ENCODE measurements at places on chromosomes 11 and 22. TPM values are rescaled to one million over a fixed set of nuclear protein-coding genes. Genes with fewer than 3 reads are reported as not detected.

- no peak for DNase-seq
These were observed 53.3 kb downstream of the FAT3 start for GRCh38 chr11:92277871-92278270.

DNA sequence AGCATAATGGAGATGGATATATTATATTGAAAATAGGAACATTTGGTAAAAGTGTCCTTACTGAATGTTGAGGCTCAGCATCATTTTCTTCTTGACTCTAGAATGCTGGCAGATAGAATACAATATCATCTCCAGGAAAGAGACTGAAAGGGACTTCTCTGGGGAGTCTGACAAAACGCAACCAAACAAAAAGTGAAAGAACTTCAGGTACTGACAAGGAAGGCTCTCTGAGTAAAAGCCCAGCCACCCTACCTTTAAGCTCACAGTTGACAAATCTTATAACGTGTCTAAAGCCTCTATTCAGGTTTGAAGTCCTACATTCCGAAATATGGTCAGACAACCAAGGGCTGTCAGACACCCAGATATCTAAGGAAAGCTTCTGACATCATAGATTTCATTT lies 590.8 kb downstream of the SOX6 start:
- DNase-seq: no peak

- no peak for DNase-seq
These were observed 42.2 kb upstream of the FAM181B start for GRCh38 chr11:82775736-82776346.

DNA sequence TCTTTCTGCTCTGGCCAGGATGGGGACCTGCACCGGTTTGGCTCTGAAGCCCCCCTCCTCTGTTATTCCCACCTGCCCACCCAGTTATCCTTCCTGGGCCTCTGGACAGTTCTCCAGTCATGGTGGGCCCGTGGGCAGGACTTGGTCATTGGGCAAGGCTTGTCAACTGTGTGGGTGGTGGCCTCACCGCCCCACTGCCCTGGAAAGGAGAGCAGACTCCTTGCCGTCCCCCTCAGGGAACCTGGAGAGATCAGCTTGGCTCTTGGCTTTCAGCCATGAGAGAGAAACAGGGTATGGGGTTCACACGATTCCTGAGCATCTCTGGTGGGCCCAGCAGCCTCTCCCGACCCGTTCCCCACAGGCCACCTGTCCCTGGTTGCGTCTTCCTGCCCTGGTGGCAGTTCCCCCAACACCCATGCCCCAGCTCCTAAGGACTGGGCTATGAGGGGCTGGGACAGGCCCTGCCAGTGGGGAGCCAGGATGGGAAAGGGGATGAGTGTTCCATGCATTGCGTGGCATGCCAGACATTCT lies 92.3 kb downstream of the MORC2 start:
- peak; percentile 49 for DNase-seq

- DNase-seq: no peak
These were observed 207.5 kb downstream of the PGR start for GRCh38 chr11:100922121-100922520.

DNA sequence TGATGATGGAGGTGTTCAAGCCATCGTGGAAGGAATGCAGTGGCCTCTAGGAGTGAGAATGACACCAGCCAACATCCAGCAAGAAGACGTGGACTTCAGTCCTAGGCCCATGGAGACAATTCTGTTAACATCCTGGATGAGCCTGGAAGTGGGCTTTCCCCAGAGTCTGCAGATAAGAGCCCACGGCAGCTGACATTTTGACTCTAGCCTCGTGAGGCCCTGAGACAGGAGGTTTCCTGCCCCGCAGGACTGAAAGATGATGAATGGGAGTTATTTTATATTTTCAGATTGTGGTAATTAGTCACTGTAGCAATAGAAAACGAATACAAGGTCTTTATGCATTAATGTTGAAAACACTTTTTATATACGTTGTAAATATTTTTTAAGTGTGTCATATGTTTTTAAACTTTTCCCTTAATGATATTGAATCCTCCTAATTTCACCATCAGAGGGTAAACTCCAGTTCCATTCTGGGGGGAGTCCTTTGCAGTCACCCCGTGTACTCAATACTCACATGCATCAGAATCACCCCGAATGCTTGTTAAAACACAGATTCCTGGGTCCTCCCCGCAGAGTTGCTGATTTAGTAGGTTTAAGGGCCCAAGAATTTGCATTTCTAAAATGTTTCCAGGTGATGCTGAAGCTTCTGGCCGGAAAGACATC lies 570 bp upstream of the TPCN2 start:
- no peak for DNase-seq

GRCh38 chr11:65183201-65183891 lies 1.6 kb downstream of the CAPN1 start:
- no peak for DNase-seq

GRCh38 chr22:50326225-50326955 lies 422 bp downstream of the DENND6B start:
- no peak for DNase-seq

- no peak for DNase-seq
These were observed 12.5 kb upstream of the EXPH5 start for GRCh38 chr11:108606070-108606469.

GRCh38 chr11:27558401-27558800 lies 51.8 kb upstream of the LIN7C start:
- DNase-seq: no peak

GRCh38 chr11:112697391-112698178 lies 263.6 kb upstream of the NCAM1 start:
- no peak for DNase-seq

GRCh38 chr11:16846305-16846704 lies 107.9 kb downstream of the C11orf58 start:
- DNase-seq: no peak

GRCh38 chr11:46248289-46249102 lies 29.0 kb upstream of the CREB3L1 start:
- DNase-seq: no peak

DNA sequence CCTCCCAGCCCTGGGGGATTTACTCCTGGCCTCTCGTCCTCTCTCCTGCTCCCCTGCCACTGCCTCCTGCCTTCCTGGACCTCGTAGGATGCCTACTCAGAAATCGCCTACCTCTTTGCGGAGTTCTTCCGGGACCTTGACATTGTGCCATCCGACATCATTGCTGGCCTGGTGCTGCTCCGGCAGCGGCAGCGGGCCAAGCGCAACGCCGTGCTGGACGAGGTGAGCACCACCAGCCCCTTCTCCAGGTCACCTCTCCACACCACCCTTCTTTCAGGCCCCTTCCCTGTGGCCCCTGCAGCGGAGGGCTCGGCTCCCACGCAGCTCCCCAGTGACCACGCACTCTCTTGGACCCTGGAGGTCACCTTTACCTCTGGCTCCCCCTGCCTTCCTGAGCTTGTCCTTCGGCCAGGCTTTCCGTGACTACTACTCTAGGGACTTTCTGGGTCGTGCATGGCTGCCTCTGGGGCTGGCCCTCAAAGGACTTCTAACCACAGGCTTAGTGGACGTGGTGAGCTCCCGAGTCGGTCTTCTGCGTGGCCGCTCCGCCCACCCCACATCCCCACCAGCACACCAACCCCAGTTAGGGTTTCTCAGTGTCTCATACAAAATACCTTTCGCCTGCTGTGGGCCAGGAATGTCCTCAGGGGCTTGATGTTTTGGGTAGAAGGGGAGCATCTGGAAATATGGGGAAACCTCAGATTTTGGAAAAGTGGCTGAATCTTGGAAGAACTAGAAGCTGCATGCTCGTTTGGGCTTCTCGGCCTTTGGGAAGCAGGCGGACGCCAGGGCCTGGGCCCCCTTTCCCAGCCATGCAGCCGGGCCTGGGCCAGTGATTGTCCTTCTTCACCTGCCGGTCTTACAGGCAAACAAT lies 24.1 kb upstream of the MYRF start:
- DNase-seq: no peak

- no peak for DNase-seq
These were observed 560.9 kb downstream of the MIAT start for GRCh38 chr22:27218012-27218920.

DNA sequence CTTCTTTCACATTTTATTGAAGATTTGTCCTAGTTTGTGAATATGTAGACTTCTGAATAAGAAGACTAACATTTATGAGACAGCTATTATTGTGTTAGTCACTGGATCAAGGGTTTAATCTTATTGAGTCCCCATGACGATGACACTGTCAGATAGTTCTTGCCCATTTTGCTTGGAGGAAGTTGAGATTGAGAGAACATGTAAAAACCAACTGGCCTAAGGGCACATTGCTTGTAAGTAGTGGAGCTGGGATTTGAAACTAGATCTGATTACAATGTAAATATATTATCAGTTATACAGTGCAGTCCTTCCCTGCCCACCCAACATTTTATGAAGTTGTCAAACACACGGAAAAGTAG lies 134.7 kb downstream of the HIPK3 start:
- no peak for DNase-seq

DNA sequence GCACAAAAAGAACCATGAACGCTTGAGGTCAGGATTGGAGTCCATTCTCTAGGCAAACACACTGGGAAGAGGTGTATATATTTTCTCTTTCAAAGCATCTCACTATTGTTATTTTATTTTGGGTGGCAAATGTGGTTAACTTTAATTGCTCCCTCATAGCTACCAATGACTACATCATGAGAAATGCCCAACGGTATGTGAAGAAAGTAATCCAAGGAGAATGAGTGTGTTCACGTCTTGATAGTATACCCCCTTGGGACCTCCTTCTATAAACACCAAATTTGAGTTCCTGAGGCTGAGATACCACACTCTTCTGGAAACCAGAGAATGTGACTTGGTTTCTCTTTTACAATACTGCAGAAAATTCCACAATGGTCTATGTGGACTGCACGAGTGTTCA lies 15.8 kb downstream of the OR8D1 start:
- DNase-seq: no peak

DNA sequence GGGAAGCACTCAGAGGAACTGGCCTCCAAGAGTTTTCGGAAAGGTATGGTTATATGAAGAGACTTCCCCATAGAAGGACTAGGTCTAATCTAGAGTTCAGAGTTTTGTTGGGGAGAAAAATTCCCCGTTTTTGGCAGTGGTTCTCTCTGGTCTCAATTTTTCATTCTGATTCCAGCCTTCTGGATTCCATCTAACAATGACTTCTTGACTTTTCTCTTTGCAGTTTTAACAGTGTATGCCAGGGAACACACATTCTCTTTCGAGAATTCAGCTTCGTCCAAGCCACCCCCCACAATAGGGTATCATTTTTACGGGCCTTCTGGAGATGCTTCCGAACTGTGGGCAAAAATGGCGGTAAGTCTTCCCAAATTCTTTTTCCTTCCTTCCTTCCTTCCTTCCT lies 115.6 kb downstream of the CSTPP1 start:
- no peak for DNase-seq

- DNase-seq: no peak
These were observed 203.7 kb downstream of the PGR start for GRCh38 chr11:100925935-100926334.

GRCh38 chr11:16111690-16112089 lies 244.7 kb downstream of the SOX6 start:
- no peak for DNase-seq

GRCh38 chr22:45960477-45961386 lies 16.2 kb downstream of the WNT7B start:
- DNase-seq: no peak

DNA sequence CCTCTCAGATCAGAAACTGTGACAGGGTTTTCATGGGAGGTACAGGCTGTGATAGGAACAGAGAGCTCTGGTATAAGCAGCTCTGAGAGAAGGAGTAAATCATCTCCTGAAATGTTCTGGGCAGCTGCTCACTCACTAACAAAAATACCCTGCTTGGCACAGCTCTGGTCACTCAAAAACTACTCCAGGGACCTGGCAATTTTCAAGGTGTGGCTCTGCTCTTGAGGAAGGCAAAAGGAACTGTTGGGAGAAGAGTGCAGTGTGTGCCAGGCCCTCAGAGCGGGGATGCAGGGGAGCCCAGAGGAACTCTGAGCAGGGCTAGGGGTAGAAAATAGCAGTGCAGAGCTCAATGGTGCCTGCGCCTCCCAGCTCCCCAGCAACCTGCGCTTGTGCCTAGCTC lies 180.5 kb upstream of the ZBED5 start:
- no peak for DNase-seq

DNA sequence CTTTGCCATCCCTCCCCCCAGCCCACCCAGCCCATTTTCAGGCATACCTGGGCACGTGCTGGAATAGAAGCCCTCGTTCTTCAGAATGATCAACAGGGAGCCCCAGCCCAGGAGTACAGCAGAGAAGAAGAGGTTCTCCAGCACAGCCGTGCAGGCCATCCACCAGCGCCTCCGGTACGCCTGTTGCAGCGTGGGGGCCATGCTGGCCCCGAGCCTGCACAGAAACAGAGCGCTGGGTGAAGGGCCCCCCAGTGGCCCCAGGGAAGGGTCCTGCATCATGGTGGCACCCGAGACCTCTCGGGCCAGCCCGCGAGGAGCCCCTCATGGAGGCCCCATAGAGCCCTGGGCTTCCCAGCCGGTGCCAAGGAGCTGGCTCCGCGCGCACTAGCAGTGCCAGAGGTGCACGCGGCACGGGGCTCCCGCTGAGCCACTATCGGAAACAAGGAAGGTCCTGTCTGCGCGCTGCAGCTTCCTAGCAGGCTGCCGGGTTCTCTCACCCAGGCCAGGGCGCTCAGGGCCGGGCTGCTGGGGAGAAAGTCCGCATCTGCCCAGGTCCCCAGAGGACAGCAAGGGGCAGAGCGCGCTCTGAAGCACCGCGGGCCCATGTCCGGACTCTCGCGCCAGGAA lies 1.5 kb downstream of the SLC43A1 start:
- peak; percentile 82 for DNase-seq

DNA sequence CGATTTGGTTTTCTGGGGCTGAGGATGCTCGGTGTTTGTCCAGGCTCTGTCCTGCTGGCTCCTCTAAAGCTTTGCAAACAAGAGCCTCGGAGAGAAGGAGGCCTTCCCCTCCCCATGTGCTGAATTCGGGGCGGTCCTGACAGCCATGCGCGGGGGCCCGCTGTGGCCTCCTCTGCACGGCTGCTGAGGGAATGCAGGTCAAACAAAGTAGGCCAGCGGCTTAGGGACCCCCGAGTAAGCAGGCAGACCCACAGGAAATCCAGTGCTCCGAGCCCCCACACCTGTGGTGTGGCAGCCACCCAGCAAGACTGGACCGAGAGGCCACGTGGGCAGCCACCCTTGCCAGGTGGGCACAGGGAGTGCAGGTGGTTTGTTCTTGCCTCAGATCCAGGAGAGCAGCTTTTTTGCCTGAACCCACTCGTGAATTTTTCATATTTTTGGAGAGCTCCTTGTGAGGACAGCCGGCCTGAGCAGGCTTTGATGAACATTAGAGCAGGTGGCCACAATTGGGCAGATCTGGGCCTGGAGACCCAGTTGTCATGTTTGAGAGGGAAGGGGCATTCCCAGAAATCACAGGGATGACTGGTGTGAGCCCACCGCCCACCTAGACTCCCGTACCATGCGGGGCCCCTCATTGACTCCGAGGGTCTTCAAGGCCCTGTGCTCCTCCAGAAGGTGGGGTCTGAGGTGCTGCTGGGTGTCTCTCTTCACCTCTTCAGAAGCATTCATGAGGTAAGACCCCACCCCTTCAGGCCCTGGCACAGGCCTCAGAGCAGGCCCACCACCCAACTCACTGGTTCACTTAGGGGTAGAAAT lies 43.0 kb upstream of the KCNQ1OT1 start:
- peak; percentile 52 for DNase-seq

The FGF19 gene
- not detected for total RNA-seq

The KRTAP5-10 gene
- total RNA-seq: not detected

The RRP7A gene
- total RNA-seq: 26.0 TPM

The HOATZ gene
- total RNA-seq: not detected

The RCOR2 gene
- total RNA-seq: 2.7 TPM

The DAGLA gene
- 1.8 TPM for total RNA-seq

The OR52I2 gene
- not detected for total RNA-seq

The USP2 gene
- 17.3 TPM for total RNA-seq

The KRTAP5-2 gene
- total RNA-seq: not detected

The MRGPRX3 gene
- total RNA-seq: not detected

The RHOD gene
- total RNA-seq: 12.5 TPM

The MICALL1 gene
- total RNA-seq: 80.8 TPM

The ANGPTL5 gene
- 6.8 TPM for total RNA-seq
